ENCODE measurements at places on chromosomes 13 and 19.

- no peak for DNase-seq
These were observed 120.7 kb upstream of the RNF113B start for GRCh38 chr13:98297745-98298144.

DNA sequence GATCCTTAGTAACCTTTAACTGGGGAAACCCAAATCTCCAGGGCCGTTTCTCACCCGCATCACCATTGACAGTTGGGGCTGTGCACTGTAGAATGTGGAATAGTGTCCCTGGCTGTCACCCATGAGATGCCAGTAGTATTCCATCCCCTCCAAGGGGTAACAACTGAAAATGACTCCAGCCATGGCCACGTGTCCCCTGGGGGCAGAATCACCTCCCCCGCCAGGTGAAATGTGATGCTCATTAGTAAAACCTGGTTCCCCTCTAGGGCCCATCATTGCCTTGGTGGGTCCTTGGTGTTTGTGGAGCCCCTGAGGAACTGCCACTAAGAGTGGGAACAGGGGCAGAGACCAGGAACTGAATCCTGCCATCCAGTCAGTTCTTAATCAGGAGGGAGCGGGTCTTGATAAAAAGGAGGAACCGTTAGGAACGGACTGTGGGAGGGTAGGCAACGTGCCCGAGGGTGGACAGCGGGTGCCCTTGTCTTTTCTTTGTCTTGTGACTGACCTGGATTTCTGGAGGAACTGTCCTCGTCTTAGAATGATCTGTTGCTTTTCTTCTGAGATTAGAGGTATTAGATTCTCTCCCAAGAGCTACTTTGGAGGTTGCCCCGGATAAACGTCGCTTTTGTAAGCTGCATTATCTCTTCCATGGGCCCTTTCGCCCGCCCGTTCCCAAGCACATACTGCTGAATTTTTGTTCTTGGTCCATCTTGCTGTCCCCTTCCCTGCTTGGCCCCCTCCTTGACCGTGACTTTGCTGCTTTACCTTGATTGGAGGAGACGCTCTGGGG is 3.5 kb downstream of the MYO9B start:
- DNase-seq: peak; percentile 84

DNA sequence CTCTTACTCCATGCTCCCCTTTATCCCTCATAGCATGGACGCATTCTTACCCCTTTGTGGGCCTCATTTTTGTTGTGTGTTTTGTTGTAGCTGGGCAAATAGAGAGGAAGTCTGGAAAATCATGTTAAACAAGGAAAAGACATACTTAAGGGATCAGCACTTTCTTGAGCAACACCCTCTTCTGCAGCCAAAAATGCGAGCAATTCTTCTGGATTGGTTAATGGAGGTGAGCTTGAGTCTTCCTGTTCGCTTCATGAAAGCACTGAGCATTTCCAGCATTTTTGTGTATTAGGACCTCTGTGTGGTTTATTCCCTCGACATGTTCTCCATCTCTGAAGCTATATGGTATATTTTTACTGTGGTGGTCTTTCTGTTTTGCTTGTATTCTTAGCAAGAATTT is 5.5 kb downstream of the CCNE1 start:
- no peak for DNase-seq

DNA sequence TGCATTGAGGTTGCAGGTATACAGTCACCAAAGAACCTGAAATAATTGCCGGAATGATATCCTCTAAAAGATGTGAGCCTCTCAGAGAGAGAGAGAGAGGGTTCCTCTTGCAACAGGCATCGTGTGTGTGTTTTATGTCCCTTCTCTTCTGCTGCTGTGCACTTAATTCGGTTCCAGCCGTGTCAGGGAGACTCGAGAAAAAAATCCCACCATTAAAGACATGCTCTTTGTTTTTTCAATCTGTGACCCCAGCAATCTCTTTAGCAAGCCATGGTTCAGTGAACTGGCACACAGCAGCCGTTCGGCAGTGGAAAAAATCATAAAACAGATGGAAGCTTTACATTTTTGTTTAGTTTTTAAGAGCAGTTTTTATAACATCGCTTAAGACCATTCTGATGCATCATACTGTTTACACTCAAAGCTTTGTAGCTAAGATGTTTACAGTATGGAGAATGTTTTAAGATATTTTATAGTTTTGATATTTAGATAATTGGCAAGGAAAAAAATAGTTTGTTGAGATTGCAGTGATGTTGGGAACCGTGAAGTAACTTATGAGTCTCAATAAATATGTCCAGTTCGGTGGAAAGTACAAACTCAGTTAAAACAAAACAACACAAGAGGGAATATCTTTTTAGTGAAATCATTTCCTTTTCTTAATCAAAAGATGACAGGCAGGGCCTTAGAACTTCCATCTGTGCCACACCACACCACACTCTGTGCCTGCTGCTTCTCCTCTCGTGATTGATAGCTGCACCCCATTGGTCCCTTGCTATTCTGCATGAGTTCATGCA is 31.2 kb upstream of the ZNF536 start:
- DNase-seq: no peak

All from suppressor macrophage (primary cell).